Activated CD4-positive, CD25-positive, alpha-beta regulatory T cell treated with anti-CD3 and anti-CD28 coated beads, Interleukin-2, amount 50 U/mL, for 24 hours (primary cell): ENCODE measurements at places on chromosomes 3 and 15.

DNA sequence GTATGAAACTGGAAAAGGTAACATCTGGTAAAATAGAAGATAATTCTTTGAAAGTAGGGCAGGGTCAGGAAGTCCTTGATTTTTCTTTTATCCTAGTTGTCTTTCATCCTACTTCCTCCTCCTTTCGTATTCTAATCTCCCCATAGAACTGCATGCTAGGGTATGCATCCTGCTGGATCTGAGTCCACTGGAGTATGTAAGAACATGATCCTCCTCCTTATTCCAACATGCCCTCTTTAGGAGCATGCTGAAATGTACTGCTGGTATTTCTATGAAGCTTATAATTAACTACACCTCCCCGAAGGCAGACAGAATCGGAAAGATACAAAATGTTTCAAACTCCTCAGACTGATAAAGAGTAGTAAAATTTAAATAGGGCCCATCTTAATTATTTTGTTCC, 493.8 kb downstream of the AGBL1 start:
- no peak for ATAC-seq

DNA sequence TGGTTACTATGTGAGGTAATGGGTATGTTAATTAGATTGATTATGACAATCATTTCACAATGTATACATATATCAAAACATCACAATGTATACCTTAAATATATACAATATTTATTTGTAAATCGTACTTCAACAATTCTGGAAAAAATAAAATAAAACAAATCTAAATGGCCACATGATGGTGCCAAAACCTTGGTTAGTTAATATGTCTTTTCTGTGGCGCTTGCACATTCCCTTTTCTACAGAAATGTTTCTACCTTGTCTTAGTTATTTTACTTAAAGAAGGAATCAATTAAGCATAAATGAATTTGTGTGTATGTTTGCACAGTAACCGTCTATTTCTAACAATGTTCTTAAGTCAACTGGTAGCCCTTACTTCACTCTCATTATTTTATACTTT, 53.4 kb downstream of the OXSM start:
- ATAC-seq = no peak

GRCh38 chr3:47394140-47394870, 13.5 kb downstream of the PTPN23 start:
- ATAC-seq = no peak

DNA sequence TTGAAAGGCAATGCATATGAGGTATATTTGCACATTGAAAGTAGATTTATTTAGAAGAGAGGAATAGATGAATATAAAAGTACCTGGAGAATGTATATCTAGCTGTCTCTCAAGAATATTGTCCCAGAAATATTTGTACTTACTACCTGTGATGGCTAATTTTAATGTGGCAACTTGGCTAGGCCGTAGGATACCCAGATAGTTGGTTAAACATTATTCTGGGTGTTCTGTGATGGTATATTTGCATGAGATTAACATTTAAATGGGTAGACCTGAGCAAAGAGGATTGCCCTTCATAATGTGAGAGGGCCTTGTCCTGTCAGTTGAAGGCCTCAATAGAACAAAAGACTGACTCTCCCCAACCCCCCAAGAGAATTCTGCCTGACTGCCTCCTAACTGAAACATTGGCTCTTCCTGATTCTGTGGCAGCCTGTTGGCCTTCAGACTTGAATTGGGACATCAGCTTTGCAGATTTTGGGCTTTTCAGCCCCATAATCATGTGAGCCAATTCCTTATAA, 69.4 kb upstream of the FILIP1L start:
- ATAC-seq = no peak

DNA sequence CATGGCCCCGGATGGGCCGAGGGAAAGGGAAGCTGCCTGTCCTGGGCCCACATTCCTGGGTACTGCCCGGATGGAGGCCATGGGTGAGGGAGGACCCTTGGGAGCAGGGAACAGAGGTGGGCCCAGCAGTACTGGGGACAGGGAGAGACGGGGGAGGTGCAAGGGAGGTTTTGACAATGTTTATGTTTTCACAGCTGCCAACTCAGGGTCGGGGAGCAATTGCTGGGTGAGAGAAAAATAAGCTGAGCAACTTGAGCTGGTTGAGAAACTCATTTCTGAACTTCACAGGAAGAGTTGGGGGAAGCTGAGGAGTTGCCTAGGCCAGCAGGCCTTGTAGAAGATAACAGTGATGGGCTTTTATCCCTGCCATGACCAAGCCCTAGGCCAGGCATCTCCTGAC, 11.1 kb upstream of the TSPAN3 start:
- no peak for ATAC-seq

DNA sequence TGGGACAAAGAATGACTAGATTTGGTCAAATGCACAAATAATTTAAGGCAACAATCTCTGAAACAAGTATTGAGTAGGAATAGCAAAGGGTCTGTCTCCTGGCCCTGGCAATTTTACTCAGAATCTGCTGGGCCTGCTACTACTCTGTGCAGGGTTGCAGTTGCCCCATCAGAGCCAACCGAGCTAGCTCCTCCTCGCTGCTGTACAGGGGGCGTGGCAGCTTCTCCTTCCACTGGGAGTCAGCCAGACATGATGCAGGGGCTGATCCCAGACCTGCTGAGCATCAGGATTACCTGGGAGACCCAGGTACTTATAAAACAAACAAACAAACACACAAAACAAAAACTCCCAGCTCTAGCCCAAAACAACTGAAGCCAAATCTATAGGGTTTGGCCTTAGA, 30.5 kb upstream of the PXYLP1 start:
- ATAC-seq = no peak

GRCh38 chr3:16286751-16287543, 21.9 kb downstream of the OXNAD1 start:
- no peak for ATAC-seq

DNA sequence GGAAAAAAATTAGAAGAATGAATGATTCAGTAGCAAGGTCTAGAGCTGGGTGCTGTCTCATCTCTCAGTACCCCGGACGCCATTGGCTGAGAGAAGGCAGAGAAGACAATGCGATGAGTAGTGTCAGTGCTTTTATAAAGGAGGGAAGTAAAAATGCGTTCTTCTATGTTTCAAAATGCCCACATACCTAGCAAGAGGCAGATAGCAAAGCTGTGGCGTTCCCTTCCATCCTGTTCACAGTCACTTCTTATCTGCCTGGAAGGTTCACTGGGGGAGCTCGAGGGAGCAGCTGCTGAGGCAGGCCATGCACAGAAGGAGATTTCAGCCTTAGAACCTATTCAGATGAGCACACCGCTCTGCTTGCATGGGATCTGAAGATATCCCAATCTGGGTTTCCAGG, 234.0 kb downstream of the RPLP1 start:
- ATAC-seq = no peak

- ATAC-seq = no peak
Observed at GRCh38 chr3:190811775-190812480, 50.6 kb downstream of the GMNC start.

DNA sequence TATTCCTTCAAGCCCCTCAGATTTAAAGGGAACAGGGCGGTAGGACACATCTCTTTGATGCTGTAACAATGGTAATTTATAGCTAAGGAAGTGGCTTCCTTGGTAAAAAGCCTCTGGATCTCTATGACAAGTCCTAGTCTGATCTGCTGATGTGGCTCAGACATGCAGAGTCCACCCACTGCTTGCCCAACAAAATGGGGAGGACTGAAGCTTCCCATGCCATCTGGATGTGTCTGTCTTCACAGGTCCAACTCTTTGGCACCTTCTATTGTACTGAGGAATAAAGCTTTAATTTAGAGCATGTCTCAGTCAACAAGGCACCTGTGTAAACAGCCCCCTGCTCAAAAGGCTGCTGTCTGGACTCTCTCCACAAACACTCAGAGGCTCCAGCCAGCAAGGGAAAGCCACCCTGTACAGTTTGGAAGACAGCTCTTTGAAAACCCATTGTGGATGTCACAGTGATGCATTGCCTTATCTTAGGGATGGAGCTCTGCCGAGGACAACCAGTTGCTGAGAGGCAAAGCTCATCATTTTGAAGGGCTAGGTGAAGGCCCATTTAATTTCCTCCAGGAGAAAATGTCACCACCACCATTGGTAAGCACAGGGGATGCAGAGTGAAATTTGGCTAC, 348.6 kb upstream of the GRM7 start:
- ATAC-seq = no peak

- peak; percentile 60 for ATAC-seq
Observed at GRCh38 chr3:32457971-32458471, 44.6 kb downstream of the CMTM6 start.

DNA sequence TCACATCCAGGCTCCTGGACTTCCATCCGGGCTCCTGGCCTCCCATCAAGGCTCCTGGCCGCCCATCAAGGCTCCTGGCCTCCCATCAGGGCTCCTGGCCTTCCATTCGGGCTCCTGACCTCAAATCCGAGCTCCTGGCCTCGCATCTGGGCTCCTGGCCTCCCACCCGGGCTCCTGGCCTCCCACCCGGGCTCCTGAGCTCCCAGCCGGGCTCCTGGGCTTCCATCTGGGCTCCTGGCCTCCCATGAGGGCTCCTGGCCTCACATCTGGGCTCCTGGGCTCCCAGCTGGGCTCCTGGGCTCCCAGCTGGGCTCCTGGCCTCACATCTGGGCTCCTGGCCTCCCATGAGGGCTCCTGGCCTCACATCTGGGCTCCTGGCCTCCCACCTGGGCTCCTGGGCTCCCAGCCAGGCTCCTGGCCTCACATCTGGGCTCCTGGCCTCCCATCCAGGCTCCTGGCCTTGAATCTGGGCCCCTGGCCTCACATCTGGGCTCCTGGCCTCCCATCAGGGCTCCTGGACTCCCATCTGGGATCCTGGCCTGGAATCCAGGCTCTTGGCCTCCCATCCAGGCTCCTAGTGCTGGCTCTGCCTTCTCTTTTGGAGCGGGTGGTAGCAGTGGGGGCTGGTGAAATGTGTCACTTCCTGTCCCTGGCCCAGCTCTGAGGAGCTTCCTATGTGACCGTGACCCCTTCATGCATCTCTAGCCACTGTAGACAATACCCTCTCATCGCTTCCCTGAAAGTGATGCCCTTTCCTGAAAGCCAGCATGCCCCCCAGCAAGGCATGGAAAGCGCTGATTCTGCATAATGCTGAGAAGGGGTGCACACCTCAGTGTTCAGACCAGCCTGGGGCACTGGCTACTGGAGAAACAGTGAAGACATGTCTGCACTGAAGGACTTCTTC, 62.7 kb upstream of the BLM start:
- ATAC-seq = no peak

DNA sequence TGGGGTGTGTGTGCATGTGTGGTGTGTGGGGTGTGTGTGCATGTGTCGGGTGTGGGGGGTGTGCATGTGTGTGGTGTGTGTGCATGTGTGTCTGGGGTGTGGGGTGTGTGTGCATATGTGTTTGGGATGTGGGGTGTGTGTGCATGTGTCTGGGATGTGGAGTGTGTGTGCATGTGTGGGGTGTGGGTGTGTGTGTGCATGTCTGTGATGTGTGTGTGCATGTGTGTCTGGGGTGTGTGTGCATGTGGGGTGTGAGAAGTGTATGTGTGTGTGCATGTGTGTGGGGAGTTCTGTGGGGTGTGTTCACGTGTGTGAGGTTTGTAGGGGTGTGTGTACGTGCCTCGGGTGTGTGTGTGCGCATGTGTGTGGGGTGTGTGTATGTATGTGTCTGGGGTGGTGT, 6.7 kb upstream of the OCA2 start:
- no peak for ATAC-seq

DNA sequence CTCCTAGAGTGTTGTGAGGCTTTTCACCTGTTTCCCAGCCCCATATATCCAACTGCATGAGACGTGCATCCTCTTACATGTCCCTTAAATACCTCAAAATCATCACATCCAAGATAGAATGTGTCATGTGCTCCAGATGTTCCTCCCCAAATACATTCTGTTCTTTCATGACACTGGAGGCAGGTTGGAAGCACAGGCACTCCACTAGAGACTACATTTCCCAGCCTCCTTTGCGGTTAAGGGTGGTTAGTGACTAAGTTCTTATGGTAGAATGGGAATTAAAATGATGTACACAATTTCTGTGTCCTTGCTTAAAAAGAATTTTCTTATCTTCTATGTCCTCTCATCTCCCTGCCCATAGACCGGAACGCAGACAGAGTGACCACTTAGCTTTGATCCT, 34.3 kb downstream of the TMEM40 start:
- ATAC-seq = no peak

GRCh38 chr3:133083395-133083794, 45.2 kb downstream of the TMEM108 start:
- ATAC-seq = no peak

GRCh38 chr3:97430601-97431000, 334.0 kb upstream of the ARL6 start:
- no peak for ATAC-seq

- ATAC-seq = no peak
Observed at GRCh38 chr3:117515309-117515708, 805.7 kb downstream of the TUSC7 start.

DNA sequence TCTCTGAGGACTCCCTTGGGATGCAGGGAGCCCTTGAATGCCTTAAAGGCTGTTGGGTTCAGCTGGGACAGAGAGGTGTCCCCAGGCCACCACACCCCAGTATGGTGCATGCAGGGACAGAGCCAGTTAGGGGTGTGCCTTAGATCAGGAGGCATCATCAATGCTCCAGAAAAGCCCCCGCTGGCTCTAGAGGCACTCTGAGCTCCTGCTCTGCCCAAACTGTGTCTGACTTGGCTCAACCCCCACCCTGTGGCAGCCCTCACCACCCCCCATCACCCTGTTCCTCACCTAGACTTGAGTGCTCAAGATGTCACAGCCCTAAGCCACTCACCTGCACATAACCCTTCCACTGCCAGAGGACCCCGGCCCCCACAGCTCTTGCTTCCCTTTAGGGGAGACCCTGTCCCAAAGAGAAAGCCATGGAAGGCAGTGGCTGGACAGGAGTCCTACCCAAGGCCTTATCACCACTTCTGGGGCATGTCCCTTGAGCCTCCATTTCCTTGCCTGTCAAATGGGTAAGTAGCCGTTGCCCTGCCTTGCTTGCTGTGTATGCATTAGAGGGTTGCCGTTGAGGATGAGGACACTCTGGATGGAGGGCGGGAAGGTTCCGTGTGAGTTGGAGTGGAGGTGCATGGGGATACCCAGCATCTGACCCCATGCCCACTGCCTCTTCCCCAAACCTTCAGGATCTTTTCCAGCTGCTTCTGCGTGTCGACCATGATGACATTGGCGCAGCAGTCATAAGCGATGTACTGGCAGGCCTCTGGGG, 41.4 kb downstream of the ACSBG1 start:
- no peak for ATAC-seq

DNA sequence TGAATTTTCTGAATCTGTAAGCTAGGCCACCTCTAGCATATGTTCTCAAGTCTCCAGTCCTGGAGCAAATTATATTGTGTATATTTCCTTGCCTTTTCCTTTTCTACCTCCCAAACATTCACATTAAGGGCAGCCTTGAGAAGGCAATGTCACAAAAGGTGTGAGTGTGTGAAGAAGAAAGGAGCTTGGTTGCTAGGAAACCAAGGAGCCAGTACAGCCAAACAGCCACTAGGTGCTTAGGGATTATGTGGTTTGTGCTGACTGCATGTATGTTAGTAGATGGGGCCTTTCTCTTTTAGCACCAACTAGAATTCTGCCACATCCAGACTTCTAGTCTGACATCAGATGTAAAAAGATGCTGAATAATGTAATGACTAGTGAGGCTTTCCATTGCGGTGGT, 118.8 kb upstream of the DAZL start:
- no peak for ATAC-seq

- ATAC-seq = no peak
Observed at GRCh38 chr3:100538339-100538706, 45.9 kb downstream of the TMEM45A start.

- no peak for ATAC-seq
Observed at GRCh38 chr3:32172420-32172819, 66.0 kb downstream of the GPD1L start.

GRCh38 chr3:134249935-134250716, 533 bp downstream of the RYK start:
- ATAC-seq = peak; percentile 51

- no peak for ATAC-seq
Observed at GRCh38 chr3:43379343-43379742, 93.0 kb downstream of the SNRK start.

GRCh38 chr3:169165196-169166158, 498.0 kb downstream of the MECOM start:
- ATAC-seq = no peak
